ENCODE measurements at places on chromosomes 6 and 20.
A peak's percentile ranks its signal among the peaks of the same experiment; 100 is the strongest.

GRCh38 chr20:11902285-11902697 lies 15.4 kb upstream of the BTBD3 start:
- peak; percentile 82 for DNase-seq

GRCh38 chr6:116144605-116145004 lies 18.7 kb upstream of the COL10A1 start:
- DNase-seq = peak; percentile 88

- no peak for DNase-seq
Measured at GRCh38 chr6:158086504-158087223, 81.4 kb downstream of the SERAC1 start.

DNA sequence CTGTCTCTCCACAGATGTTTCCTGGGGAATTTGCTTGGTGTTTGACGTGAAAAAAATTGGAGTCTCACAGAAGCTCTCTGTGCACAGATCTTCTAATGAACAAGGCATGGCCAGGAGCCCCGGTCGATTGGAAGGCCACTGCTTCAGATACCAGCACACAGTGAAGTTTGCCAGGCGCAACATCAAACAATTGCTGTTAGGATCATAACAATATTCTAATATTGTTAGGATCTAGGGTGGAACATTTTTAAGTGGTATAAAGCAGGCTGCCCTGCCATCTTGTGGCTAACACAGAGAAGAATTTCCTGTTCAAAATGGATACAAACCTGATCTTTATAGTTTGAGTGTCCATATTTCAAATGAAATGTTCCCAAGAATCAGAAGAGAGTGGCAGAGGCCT lies 64.1 kb downstream of the C6orf118 start:
- no peak for DNase-seq

GRCh38 chr20:11271319-11271718 lies 597.5 kb upstream of the JAG1 start:
- peak; percentile 11 for DNase-seq

DNA sequence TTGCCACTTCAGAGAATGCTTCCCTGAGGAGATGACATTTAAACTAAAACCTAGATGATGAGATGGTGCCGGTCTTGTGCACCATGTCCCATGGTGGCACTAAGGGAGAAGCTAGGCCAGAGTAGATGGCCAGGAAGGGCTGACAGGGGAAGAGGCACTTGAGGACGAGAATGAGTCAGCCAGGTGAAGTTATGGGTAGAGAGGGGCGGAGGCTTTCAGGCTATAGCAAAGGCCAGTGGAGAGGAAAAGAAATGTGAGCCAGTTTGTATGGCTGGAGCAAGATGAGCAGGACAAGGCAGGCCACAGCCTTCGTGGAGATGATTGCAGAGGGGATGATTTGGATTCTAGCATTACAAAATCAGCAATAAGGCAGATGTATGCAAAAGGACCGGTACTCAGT lies 44.7 kb upstream of the ADGRF4 start:
- no peak for DNase-seq

- DNase-seq = no peak
Measured at GRCh38 chr20:9981829-9982228, 53.0 kb upstream of the ANKEF1 start.

DNA sequence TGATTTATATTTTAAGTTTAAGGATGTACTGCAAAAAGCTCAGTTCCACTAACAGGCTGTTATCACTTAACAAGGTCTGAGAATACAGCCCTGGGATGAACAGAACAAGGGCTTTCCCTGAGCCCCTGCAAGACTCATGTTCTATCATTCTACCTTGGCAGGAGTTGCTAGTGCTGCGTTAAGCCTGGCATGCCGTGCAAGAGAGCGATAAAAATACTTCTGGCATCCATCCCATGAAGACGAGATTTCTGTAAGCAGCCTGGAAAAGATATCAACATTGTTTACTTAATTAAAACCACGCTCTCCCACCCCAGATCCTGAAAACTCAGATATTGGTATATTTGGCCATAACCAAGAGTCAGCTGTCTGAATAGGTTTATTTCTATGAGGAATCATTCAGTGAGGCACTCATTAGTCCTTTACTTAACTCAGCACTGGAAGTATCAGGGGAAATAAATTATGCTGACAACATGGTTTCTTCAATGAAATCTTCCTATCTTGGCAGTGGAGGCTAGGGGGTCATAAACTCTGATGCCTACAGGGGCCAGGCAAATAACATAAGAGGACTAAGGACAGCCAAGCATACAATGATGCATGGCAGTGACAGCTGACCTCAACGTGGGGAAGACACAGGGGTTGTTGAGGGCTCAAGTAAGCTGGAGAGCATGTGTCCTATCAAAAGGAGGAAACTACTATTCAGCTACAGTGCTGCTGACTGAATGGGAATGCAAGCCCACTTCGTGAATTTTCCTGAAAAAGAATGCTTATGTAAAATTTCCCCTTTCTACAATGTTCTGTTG lies 37.6 kb upstream of the LYRM2 start:
- no peak for DNase-seq

DNA sequence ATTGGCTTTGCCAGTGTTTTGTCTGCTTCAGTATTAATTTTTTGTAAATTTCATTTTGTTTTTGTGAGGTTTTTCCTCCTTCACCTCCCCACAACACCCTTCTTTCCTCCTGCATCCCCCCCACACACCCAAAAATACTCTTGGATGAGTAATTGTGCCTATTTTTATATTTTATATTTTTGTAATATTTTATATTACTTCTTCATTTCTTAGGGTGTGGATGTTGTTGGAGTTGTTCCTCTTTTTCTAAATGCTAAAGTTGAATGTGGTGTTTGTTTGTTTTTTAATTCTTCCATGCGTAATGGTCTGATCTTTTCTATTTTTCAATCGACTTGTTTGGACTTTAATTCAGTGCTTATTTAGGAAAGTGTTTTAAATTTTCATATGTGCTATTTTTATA lies 420.5 kb upstream of the SOX4 start:
- no peak for DNase-seq

GRCh38 chr6:43846556-43846955 lies 76.5 kb downstream of the VEGFA start:
- peak; percentile 90 for DNase-seq

DNA sequence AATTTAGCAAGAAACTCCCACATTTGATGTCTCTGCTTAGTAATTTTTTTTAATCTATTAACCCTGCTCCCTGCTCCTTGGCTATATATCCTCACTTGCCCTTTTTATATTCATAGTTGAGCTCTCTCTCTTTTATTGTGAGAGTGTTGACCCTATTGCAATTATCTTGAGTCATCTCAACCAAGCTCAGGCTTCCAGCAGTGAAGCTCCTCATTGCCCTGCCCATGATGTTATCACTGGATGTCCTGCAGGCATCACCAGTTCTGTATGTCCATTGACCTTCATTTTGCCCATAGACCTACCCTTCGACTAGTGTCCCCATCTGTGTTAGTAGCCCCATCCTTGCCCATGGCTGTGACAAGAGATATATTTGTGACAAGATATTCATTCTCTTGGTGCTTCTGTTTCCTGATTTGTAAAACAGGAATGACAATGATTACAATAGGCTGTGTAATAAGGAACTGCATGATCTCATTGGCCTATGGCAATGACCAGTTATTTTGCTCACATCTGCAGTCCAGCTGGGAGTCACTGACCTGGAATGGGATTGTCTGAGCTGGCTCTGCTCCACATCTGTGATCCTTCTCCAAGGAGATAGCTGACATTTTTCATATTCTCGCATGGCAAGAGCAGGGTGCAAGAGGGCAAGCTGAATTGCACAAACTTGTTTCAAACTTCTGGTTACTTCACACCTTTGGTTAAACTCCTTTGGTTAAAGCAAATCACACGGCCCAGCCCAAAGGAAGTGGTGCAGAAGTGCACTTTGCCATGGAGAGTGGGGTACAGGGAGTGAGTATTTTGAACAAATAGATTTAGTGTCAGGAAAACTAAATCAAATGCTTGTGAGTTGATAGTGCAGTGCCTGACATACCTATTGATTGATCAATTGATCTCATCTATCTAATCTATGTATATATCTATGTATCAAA lies 47.7 kb upstream of the CST5 start:
- DNase-seq = peak; percentile 13

DNA sequence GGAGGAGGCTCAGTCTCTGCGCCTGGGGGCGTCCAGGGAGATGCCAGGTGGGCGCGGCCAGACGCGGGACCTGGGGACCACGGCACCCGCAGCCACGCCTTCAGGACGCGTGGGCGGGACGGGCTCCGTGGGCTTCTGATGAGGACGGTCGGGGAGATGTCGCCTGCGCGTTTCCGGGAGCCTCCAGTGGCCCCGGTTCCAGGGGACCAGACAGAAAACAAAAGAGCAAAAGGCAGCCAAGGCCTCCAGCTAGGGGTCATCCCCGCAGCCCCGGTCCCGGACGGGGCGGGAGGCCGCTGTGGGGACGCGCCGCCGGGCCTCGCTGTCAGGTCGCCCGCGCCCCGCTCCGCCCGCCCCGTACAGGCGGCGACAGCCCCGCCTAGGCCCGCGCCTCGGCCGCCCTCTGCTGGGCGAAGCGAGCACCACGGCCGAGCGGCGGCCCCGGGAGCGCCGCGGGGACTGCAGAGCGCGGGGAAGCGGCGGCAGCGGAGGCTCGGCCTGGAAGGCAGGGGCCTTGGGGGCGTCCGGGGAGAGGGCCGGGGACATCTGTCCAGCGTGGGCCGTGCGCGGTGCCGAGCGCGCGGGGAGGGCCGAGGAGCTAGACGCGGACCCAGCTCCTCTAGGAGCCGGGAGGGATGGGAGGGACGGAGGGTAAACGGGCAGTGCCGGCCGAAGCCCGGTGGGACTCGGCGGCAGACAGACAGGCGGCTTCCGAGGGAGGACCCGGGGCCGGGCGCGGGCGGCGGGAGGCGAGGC lies 48.7 kb downstream of the TMEM242 start:
- DNase-seq = peak; percentile 74

DNA sequence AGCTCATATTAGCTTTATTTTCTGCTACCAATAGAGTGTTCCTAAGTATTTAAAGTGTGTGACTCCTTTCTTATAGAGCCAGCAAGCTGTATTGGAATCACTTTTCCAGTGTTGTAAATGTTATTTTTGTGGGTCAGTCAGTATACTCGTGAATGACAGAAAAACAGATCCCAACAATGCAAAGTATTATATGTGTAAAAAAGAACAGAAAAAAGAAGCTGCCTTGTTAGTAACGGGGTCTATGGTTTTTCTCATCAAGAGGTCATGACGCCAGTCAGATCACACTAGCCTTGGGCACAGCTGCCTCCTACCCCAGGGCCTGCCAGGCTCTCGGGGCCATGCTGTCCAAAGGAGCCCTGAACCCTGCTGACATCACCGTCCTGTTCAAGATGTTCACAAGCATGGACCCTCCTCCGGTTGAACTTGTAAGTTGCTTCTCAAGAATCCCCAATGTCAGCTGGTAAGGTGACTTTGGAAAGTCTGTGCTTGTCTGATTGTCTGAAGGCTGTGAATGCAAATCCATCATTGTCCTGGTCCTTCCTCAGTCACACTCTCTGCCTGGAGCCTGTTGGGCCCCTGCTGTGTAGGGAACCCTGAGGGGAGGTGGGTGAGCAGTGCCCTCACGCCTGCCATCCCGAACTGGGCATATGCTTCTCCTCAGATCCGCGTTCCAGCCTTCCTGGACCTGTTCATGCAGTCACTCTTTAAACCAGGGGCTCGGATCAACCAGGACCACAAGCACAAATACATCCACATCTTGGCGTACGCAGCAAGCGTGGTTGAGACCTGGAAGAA lies 9.8 kb downstream of the NELFCD start:
- DNase-seq = no peak

GRCh38 chr20:50302341-50303057 lies 111.9 kb downstream of the CEBPB start:
- no peak for DNase-seq

- DNase-seq = no peak
Measured at GRCh38 chr6:88358846-88359245, 192.7 kb upstream of the CNR1 start.

GRCh38 chr6:27078734-27079357 lies 168.7 kb upstream of the PRSS16 start:
- peak; percentile 73 for DNase-seq

DNA sequence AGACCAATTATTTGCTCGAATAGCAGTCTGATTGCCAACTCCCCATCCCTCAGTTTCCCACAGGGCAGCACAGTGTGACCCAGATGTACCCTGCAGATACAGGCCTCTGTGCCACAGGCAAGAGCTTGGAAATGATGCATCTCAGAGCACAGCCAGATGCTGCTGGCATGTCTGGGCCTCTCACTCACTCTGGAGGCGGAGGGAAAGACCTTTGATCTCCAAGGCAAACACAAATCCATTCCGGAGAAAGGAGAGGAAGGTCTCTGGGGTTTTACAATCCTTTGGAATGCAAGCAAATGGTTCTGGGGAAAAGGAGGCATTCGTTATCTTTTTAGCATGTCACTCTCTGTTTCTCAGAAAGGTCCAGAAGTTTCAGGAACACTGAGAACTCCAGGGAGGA lies 74.2 kb downstream of the RIOK1 start:
- DNase-seq = no peak

- no peak for DNase-seq
Measured at GRCh38 chr6:2101213-2101612, 144.2 kb downstream of the GMDS start.

- DNase-seq = no peak
Measured at GRCh38 chr20:50708845-50709635, 17.7 kb upstream of the RIPOR3 start.

GRCh38 chr6:8080362-8081151 lies 16.4 kb upstream of the BLOC1S5 start:
- peak; percentile 86 for DNase-seq

GRCh38 chr6:392441-393390 lies 1.2 kb downstream of the IRF4 start:
- no peak for DNase-seq

- no peak for DNase-seq
Measured at GRCh38 chr20:51938559-51939258, 136.4 kb upstream of the SALL4 start.

DNA sequence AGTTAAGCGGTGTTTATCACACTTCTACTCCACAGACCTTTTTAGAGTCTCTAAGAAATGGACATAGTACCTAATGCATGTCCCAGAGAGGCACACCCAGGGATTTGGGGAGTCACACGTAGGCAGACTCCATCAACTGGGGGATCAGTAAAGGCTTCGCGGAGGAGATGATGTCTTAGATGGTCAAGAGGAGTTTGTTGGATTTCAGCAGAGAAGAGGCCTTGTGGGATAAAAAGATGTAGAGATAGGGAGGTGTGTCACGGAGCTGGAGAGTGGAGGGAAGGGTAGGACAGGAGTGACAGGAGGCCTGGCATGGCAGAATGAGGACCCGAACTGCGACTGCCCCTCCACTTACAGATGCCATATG lies 9.1 kb downstream of the DYNLRB1 start:
- no peak for DNase-seq

- DNase-seq = no peak
Measured at GRCh38 chr6:14281811-14282660, 164.5 kb downstream of the CD83 start.

DNA sequence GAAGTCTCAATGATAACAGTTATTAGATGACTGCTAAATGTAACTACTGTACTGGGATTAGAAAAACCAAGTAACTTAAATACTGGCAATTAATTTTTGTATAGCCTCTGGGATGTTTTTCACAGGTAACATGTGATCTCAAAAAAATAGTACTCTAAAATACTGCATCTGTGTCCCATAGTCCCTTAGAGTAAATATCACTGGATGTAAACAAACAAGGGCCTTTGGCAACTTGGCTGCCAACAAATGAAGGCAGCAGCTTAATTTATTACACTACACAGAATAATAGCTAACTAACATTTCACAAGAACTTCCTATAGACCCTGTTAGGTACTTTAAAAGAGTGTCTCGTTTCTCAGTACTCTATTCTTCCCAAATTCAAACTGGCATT lies 14.0 kb downstream of the ARHGAP18 start:
- DNase-seq = no peak
